ENCODE measurements at places on chromosomes 5 and 9.

DNA sequence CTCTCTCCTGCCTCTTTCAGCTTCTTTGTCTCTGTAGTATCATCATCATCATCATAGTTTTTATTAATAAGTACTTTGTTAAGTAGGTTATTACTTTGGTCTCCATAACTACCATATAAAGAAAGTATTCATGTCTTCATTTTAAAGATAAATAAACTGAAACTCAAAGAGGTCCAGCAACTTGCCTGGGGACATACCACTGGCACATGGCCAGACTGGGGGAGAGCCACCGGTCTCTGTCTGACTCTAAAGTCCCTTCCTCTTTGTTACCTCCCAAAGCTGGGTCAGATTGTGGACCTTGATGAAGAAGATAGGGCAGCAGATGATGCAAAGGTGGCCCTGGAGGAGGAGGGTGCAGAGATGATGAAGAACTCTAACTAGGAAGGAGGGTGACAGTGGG, 8.5 kb downstream of the CDX1 start:
- DNase-seq: no peak

- no peak for DNase-seq
Observed at GRCh38 chr5:171637811-171638210, 147.8 kb upstream of the SMIM23 start.

DNA sequence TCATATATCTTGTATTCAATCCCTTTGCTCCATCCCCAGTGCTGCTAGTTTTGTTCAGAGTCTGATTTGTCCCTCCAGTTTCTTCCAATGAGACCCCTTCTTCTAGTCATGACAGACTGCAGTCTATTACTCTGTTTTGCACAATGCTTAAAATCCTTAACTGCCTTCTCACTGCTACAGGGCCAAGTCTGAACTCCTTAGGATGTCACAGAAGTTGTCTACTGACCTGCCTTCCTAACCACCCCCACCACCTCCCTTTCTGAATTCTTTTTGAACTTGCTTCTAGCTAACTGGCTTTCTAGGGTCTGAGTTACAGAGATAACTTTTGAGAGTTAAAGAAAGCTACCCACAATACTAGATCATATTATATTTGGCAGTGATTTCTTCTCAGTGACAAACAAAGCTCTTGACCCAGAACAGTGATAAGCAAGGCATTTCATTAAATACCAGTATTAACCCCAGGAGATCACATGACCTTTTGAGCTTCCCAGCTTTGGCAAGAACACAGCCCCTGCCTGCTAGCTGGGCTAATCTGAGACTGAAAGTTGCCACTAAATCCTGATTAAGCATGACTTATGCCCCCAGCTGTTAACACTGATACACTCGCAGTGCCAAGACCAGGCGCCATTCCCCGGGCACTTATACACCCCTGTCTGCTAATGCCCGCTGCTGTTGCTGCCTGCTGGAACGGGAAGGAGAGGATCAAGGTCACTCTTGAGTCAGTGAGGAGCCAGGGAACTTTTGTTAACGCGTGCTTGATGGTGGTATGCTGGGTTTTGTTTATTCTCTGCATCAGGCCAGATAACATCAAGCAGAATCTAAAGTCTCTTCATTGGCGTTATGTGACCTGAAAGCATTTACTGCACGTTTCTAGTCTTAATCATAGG, 36.4 kb upstream of the ADAMTSL1 start:
- DNase-seq: no peak

GRCh38 chr5:120767178-120767820, 303.2 kb downstream of the PRR16 start:
- DNase-seq: no peak

- DNase-seq: no peak
Observed at GRCh38 chr9:137776306-137776995, 101.1 kb upstream of the CACNA1B start.

- no peak for DNase-seq
Observed at GRCh38 chr5:52784737-52785136, 3.0 kb upstream of the ITGA1 start.

GRCh38 chr5:172280929-172281328, 2.6 kb downstream of the UBTD2 start:
- DNase-seq: no peak

DNA sequence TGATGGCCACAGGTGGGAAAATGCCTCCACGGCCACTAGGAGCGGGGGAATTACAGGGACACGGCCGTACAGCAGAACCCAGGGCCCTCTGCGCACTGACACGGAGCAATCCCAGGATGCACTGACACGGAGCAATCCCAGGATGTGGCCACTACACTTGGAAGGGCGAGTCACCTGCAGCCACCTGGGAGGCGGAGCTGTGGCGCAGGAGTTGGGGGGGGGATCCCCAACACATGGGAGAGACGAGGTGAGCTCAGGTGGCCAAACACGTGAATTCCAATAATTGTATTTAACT, 6.8 kb downstream of the CLPTM1L start:
- no peak for DNase-seq

DNA sequence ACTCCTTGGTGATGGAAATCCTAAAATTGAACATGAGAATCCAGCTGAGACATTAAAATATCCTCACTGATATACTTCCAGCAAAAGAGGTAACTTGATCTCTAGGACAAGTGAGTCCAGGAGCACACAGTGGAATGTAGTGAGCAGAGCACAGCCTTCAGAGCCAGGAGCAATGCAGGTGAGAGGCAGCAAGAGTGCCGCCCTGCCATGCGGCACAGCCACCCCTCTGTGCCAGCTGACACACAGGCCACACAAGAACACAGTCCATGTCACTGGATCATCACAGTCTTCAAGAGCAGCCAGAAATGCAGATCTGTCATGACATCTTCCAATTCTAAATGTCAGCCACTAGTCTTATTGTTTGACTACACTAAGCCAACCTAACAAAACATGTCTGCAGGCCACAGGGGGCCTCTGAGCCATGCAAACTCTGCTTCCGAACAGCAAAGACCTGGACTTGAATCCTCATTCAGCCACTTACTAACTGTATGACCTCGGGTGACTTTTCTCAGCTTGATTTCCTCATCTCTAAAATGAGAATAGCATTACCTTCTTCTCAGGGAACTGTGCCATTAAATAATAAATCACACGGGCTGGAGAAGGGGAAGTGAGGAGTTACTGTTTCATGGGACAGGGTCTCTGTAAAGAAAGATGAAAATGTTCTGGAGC, 47.0 kb downstream of the CCDC125 start:
- DNase-seq: no peak

DNA sequence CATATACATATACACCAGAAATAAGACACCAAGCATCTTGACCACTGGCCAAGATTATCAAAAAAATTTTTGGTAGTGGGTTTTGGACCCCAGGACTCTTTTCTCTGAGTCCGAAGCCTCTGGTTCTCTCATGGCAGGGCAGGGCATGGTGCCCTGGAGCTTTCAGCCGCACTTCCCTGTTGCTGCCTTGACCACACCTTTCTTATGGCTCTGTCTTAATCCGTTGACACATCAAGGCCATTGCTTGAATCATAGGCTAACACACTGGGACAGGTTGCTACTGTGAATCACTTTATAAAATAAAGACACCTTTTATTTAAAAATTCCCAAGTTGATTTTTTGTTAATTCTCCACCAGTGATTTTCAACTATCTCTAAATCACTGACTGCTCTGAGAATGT, 45.4 kb upstream of the CAST start:
- DNase-seq: no peak

GRCh38 chr5:112934366-112934663, 12.3 kb upstream of the REEP5 start:
- DNase-seq: no peak

GRCh38 chr5:83530193-83530592, 58.6 kb downstream of the VCAN start:
- DNase-seq: no peak

DNA sequence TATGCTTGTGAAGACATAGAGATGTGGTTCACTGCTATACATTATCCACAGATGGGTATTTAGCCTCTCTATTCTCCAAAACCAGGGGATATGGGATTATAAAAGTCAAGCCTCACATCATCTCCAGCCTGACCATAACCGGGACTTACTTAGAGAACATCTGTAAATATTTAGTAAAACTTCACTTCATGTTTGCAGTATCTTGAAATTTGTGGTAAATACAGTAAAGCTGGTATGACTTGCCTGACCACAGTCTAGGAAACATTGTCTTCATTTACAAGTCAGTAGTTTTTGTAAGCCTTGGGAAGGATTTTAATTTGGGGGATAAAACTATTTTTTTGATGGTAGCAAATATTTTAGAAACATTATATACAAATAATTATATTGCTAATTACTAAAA, 64.2 kb downstream of the MAST4 start:
- no peak for DNase-seq

- no peak for DNase-seq
Observed at GRCh38 chr9:136955202-136955942, 3.3 kb downstream of the LCN12 start.

- DNase-seq: no peak
Observed at GRCh38 chr5:127092690-127093089, 19.4 kb upstream of the C5orf63 start.

GRCh38 chr9:6149315-6149714, 66.3 kb upstream of the IL33 start:
- DNase-seq: no peak

- DNase-seq: no peak
Observed at GRCh38 chr9:93899609-93900435, 55.3 kb downstream of the BARX1 start.

DNA sequence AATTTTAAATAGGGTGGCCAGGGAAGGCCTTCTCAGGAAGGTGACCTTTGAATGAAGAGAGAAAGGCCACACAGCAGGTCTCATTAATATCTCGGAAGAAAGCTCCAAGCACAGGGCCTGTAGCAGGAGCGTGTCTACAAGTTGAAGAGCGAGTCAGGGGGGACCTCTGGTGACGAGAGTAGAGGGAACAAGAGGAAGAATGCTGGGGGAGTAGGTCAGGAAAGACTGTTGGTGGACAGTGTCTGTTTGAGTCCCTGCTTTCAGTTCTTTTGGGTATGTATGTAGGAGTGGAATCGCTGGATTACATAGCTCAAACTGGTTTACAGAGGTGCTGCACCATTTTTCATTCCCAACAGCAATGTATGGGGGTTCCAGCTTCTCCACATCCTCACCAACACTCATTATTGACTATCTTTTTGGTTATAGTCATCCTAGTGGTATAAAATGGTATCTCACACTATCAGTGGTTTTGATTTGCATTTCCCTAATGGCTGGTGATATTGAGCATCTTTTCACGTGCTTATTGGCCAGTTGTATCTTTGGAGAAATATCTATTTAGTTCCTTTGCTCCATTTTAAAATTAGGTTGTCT, 55.8 kb downstream of the NUP214 start:
- no peak for DNase-seq

DNA sequence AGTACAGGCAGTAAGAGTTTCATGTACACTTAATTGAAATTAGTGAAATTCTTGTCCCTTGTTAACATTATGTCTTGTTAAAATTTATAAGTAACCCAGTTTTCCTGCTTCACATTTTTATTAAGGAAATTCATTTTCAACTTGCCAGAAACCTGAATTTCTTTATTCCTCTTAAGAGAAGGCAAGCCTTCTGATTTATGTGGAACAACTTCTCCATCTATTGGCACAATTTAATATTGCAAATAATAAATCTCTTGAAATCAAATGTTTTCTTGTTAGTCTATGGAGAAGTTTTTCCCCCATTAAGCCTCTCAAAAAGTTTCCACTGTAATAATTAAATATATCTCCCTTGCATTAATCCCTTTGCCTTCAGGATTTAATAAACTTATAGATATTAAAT, 33.8 kb upstream of the ACO1 start:
- peak; percentile 13 for DNase-seq

GRCh38 chr9:126671983-126672382, 58.3 kb downstream of the LMX1B start:
- DNase-seq: no peak

GRCh38 chr5:132369474-132370180, at the start of gene SLC22A5:
Gene SLC22A5, plus strand, starts transcription at chr5:132369710. Its CDS starts 263 bp downstream, at chr5:132369973.
- peak; percentile 65 for DNase-seq

GRCh38 chr5:82952326-82952725, 124.9 kb downstream of the TMEM167A start:
- no peak for DNase-seq

DNA sequence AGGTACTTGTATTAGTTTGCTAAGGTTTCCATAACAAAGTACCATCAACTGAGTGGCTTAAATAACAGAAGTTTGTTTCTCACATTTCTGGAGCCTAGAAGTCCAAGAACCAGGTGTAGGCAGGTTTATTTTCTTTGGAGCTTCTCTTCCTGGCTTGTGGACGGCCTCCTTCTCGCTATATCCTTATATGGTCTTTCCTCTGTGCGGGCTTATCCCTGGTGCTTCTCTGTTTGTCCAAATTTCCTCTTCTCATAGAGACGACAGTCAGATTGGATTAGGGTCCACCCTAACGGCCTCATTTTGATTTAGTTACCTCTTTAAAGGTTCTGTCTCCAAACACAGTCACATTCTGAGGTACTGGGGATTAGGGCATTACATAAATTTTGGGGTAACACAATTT, 88.3 kb downstream of the RMI1 start:
- no peak for DNase-seq

DNA sequence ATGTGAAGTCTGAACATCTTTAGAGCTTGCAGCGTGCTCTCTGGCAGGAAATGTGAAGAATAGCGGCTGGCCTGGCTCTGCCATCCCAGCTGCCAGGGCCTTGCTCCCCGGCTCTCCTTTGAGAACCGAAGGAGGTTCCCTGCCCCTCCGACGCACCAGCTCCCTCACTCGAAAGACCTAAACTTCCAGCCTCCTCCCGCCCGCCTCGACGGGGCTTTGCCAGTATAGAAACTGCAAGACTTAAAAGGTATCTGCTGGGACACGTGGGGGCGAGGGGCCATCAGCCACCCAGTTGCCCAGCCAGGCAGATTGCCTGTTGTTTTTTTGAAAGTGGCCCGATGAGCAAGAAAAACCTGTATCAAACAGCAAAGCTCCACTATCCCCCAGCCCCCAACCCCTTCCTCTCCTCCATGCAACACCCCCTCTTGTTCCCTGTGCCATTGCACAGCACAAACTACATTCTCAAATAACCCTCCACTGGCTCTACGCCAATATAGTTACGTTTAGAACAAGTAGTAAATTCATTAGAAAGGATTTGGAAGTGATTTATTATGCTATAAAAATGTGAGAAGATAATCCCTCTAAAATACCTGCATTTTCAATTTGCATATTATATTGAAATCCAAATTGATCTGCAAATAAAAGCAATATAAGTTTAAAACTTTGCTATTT, 331.9 kb downstream of the MED10 start:
- no peak for DNase-seq

GRCh38 chr5:124103671-124104070, 591.7 kb downstream of the CSNK1G3 start:
- DNase-seq: no peak

DNA sequence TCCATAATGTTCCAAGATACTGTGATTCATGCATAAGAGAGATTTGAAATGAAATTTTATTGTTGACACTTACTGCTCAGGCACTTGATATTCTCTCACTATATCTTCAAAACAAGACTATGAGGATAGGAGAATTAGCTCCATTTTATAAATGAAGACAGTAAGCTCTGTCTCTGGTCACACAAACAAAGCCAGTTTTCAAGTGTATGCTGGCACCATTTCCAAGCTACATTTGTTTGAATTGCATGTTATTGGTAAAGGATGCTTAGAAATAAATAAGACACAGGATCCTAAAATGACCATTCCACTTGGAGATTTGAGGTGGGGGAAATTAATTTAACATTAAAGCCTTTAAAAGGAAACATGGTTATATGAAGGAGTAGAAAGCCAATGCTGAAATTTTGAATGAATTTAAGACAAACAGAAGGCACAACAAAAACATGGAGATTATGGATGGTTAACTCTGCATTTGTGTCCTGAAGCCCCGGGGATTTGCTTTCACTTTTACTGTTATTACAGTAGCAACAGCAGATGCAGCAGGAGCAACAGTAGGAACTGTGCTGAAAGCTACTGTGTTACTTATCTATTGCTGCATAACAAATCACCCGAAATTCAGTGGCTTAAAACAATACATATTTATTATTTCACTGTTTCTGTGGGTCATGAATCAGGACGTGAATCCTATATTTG, 79.7 kb upstream of the ASTN2 start:
- peak; percentile 62 for DNase-seq

Data from NCI-H345 (cell line).